ENCODE measurements at places on chromosomes 16 and 17.

DNA sequence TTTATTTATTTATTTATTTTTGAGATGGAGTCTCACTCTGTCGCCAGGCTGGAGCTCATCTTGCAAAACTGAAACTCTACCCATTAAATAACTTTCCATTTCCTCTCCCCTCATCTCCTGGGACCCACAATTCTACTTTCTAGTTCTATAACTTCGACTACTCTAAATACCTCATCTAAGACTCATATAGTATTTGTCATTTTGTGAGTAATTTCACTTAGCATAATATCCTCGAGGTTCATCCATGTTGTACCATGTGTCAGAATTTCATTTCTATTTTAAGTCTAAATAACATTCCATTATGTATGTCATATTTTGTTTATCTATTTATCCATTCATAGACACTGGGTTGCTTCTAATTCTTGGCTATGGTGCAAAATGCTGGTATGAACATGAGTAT is 5.1 kb upstream of the NT5M start:
- DNase-seq, result no peak

GRCh38 chr17:43468691-43469139 is 15.1 kb upstream of the DHX8 start:
- DNase-seq, result no peak

GRCh38 chr16:24188021-24188542 is 68.1 kb upstream of the CACNG3 start:
- DNase-seq, result no peak

DNA sequence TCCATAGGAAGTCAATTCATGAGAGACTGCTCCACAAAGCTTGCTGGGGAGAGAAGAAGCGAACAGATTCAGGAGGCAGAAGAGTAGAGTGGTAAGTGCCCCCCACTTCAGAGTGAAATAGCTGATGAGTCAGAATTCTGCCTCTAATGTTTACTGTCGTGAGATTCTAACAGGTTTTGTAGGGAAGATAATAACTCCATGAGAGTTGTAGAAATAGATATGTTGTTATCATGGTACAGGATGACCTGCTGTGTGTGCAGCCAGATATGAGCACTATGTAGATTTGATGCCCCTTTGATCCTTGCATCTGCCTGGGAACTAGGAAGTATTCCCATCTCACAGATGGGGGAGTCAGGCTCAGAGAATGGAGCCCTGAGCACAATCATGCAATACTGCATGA is 502.4 kb upstream of the CDH11 start:
- DNase-seq, result no peak

DNA sequence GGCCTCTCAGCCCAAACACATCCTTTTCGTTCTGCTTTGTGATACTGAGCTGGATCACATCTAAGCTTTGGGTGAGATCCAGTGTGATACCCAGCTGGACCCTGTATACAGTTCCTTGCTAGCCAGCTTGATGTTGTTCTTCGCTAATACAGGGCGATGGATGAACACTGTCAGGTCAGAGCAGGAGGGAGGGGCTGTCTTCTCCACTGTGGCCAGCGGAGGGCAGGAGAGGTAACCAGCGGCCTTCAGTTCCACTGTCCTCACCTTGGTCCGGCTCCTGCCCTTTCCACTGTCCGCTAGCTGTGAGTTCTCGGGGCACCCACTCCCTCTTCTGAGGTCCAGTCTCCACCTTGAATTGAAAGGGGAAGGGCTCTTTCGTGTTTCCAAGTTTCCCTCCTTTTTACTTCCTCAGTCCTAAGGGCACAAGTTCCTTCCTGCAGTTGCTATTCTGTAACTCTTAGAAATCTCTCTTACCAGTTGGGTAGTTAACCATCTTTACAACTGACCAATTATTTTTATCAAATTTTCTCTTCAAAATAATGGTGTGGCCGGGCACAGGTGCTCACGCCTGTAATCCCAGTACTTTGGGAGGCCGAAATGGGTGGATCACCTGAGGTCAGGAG is 3.0 kb upstream of the ZNF213 start:
- DNase-seq, result no peak

- no peak for DNase-seq
These were observed 225.3 kb upstream of the COX10 start for GRCh38 chr17:13843862-13844635.

DNA sequence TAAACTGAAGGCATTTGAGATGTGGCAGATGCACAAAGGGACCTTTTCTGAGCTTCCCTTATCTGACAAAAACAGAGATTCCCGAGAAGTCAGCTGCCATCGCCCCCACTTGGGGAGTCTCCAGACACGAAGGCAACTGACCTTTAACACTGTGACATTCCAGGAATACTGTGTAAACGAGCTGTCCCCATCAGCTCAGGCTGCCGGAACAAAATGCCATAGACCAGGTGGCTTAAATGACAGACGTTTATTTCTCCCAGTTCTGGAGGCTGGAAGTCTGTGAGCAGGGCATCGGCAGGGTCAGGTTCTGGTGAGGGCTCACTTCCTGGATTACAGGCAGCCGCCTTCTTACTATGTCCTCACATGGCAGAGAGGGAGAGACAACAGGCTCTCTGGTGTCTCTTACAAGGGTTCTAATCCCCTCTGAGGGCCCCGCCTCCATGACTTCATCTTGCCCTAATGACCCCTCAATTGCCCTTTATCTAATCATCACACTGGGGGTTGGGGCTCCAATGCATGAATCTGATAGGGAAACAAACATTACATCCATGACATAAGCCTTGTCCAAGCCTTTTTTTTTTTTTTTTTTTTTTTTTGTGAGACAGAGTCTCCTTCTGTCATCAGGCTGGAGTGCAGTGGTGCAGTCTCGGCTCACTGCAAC is 178.5 kb upstream of the RPL38 start:
- no peak for DNase-seq

DNA sequence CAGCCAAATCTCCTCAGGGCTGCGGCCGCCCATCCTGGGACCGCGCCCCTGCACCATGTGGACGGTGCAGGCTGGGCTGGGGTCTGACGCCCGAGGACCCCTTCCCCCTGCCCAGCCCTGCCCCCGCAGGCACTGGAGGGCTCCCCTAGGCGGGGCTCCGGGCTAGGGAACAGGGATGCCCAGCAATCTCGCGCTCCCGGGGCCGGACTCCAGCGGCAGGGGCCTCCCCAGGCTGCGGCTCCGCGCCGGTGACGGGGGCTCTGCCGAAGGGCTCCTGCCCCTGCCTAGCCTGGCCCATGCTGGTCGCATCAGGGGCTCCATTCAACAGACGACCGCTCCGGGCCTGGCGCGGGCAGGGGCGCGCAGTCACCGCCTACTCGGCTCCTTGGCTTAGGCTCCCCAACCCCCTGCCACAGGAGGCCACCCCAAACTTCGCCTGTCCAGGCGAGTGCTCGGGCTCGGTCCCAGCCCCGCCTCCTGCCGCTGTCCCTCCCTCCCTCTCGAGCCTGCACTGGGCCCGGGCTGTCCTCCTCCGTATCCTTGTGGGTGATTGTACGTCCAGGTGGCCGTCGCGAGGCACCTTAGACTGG is 27.4 kb upstream of the ADORA2B start:
- no peak for DNase-seq

DNA sequence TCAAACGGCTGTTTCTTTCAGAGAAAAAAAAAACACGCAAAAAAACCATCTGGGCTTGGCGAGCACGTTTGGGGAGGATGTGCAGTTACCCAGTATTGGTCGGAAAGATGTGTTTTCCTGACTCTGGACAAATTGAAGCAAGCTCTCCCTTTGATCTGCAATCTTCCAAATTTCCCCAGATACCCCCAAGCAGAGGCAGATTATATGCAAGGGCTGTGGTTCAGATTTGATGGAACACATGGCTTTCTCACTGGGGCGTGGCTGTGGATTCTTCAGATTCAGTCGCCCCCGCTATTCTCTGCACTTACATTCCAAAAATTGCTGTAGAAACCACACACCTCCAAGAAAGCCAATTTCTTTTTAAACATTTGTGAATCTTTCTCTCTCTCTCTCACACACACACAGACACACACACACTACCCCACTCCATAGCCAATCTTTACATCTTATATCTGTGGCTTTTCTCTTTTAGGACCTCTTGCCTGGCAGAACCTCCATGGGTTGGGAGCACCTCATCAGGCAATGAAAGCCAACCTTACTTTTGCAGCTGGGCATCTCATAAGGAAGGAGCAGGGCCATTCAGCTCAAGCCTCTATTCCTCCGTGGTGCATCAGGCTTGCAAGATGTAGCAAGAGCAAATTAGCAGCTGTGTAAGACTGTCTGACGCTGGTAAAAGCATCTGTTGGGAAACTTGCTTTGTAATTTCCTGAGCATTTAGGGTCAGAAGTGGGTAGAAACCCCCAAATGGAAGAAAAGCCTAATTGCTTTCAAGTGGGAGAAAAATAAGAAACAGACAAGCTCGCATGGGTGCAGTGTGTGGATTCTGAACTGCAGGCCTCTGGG is 103.9 kb upstream of the FAM20A start:
- no peak for DNase-seq

DNA sequence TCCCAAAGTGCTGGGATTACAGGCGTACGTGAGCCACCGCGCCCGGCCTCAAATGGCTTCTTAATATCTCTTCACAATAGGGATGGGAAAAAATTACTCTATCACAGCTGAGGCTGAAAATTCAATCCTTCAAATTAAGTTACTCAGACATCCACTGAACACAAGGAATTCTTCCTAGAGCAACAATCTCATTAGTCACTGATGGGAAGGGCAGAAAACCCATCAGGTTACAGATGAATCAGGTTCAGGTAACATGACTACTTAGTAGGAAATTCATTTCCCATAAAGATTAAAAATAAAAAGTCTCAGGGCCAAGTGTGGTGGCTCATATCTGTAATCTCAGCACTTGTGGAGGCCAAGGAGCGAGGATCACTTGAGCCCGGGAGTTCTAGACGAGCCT is 42.5 kb upstream of the ABR start:
- no peak for DNase-seq

GRCh38 chr17:55605705-55606487 is 94.6 kb upstream of the SMIM36 start:
- DNase-seq, result no peak

- no peak for DNase-seq
These were observed 247.2 kb downstream of the XYLT1 start for GRCh38 chr16:17223576-17223975.

DNA sequence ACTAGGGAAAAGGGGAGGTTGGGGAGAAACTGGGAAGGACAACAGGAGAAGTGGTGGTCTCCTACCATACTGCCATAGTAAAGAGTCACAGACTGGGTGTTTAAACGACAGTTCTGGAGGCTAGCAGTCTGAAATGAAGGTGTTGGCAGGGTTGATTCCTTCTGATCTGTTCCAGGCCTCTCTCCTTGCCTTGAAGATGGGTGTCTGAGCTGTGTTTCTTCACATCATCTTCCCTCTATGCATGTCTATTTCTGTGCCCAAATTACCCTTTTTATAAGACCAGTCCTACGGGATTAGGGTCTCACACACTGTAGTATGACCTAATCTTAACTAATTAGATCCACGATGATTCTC is 79.8 kb upstream of the TMEM97 start:
- no peak for DNase-seq

- no peak for DNase-seq
These were observed 25.7 kb downstream of the CHD9 start for GRCh38 chr16:53080345-53081031.

DNA sequence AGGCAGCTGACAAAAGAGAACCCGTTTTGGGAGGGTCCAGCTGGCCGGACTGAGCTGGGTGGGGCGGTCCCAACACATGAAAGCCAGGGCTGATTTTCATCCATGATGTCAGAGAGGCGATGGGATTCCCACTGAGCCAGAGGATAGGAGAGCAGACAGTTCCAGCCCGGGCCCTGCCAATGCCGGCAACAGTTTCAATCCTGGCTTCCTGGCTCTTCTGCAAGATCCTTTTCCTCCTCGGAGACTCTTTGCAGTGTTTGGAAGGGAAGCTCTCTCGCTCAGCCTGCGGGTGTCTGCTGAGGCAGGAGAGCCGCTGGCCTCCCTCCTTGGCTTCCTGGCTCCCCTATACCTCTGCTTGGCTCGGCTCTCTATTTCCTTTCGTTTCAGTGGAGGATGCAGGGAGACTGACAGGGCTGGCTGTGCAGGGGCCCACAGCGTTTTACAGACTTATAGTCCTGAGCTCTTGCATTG is 145.5 kb upstream of the SOX9 start:
- no peak for DNase-seq

- DNase-seq, result no peak
These were observed 30.8 kb downstream of the NMT1 start for GRCh38 chr17:45091778-45092425.

- no peak for DNase-seq
These were observed 31.1 kb downstream of the ADCY7 start for GRCh38 chr16:50297301-50298074.

DNA sequence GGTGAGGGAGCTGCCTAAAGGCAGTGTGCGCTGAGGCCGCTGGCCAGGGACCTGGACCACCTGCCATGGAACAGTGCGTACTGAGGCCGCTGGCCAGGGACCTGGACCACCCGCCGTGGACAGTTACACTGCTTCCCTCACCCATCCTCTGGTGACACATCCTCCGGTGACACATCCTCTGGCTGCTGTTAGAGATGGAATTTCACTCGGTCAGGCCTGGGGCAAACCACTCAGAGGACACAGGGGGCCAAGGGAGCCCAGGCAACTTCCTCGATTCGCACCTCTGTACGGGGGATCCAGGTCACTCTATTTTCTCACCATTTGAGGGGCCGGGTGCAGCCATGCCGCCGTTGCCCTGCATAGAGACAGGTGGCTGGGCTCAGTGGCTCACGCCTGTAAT is 32.4 kb upstream of the RPTOR start:
- DNase-seq, result no peak

- no peak for DNase-seq
These were observed 86.1 kb downstream of the KANSL1 start for GRCh38 chr17:46106966-46107644.

- no peak for DNase-seq
These were observed 135.9 kb downstream of the TOX3 start for GRCh38 chr16:52411011-52411410.

- no peak for DNase-seq
These were observed 79.5 kb downstream of the CA4 start for GRCh38 chr17:60229188-60229802.

- DNase-seq, result peak; percentile 70
These were observed 55.6 kb downstream of the BAIAP2 start for GRCh38 chr17:81090361-81091136.

DNA sequence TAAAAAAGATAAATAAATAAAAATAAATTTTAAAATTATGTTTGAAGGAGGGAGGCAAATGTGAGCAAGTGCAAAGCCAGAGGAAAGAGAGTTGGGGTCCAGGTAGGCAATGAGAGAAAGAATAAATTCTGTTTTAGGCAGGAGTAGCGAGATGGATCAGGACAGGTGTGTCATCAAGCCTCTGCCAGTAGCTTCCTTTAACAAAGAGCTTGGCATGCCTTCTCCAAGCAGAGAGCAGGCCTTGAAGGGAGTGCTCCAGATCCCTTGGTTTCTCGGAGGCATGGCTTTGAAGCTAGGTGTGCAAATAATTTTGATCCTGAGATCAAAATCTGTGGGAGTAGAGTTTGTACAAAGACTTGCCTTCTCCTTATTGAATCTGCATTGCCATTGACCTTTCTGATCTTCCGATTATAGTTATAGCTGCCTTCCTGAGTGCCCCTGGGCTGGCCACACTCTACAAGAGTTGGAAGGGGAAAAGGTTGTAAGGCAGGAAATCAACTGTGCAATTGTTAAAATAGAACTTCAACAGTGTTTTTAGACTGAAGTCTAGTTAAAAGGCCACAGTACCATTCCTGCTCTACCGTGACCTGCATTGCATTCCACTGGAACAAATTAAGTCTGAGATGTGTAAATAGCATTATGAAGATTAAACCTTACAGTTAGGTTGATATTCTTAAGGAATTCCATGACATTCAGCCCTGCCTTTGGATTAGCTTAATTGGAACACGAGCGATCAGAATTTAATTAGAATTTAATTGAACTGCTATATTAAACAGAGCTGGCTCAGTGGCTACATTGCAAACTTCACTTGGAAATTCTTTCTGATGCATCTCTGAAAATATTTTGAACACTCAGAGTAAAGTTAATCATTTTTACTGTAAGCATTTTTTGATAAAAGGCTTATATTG is 33.7 kb downstream of the IQCK start:
- no peak for DNase-seq
